ENCODE measurements at places on chromosomes 3 and 15.

DNA sequence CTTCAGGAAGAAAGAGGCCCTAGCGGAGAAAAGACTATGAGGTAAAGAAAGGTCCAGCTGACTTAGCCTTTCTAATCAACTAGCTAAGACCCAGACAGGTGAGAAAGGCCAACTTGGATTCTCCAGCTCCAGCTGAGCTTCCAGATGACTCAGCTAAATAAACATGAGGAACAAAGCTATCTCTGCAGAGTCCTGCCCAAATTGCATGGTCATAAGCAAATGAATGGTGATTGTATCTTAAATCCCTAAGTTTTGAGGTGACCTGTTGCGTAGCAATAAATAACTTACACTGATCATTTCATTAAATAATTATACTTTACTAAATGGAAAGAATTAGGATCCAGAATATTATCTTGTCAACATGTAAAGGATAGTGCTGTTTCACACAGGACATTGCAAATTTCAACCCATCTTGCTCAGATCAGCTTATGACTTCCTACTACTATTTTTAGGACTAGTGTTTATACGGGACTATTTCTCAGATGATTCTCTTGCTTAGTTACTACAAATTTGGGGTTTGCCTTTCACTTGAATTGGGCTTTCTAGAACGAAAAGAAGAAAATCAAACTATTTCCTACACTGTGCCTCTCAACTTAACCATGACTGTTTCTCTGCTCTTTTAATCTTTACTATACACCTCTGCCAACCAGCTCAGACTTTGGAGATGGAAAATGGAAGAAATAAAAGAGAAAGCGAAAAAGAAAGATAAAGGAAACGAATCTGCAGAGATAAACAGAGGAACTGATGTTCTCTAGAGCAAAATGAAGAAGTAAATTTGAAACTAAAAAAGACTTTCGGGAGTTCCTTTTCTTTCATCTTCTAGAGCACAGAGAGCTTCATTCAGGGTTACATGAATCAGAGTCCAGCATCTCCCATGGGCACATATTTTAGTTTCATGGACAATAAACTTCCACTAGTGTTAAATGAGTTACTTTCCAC lies 6.6 kb upstream of the ADGRG7 start:
- DNase-seq: no peak

DNA sequence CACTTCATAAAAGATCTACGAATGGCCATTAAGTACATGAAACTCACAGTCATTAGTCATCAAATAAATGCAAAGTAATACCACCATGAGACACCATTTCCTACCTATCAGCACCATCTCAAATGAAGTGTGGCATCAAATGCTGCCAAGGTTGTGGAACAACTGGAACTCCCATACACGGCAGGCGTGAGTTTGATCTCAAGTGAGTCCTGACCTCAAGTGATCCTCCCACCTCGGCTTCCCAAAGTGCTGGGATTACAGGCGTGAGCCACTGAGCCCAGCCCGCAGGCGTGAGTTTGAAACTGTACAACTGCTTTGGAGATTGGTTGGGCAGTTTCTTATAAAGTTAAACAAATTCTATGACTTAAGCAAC lies 28.8 kb upstream of the HDAC11 start:
- no peak for DNase-seq

- no peak for DNase-seq
Measured at GRCh38 chr15:75648156-75649000, 666 bp downstream of the SNX33 start.

GRCh38 chr15:39124155-39124552 lies 456.7 kb upstream of the THBS1 start:
- no peak for DNase-seq

- peak; percentile 43 for DNase-seq
Measured at GRCh38 chr15:64507293-64507802, 47.0 kb downstream of the ZNF609 start.

DNA sequence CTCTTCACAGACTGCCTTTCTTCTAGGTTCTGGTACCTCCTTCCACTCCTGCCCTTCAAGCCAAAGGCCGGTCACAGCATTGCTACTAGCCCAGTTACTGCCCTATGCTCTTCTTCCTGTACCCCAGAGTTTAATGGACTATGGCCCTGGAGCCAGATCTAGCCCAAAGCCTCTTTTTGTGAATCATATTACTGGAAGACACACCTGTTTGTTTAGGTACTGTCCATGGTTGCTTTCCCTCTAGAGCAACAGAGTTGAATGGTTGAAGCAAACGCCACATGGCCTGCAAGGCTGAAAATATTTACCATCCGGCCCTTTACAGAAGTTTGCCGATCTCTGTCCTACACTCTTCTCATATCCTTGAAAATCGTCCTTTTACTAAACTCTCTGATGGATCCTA lies 47.0 kb downstream of the PDZRN3 start:
- DNase-seq: no peak

DNA sequence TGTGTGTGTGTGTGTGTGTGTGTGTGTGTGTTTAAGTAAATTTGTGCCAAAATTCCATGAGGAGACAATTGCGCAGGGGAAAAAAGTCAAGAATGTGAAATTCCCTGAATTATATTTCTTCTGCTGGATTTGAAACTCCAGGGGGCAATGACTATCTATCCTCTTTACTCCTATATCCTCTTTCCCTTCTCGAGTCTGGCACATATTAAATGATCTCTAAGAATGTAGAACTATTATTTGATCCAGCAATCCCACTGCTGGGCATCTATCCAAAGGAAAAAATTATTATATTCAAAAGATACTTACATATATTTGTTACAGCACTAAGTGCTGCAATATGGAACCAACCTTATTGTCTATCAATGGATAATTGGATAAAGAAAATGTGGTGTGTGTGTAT lies 350.1 kb upstream of the ADAMTS9 start:
- DNase-seq: no peak

All from hypothalamus (tissue), 51 donors.